ENCODE measurements at places on chromosomes 2 and 18.

DNA sequence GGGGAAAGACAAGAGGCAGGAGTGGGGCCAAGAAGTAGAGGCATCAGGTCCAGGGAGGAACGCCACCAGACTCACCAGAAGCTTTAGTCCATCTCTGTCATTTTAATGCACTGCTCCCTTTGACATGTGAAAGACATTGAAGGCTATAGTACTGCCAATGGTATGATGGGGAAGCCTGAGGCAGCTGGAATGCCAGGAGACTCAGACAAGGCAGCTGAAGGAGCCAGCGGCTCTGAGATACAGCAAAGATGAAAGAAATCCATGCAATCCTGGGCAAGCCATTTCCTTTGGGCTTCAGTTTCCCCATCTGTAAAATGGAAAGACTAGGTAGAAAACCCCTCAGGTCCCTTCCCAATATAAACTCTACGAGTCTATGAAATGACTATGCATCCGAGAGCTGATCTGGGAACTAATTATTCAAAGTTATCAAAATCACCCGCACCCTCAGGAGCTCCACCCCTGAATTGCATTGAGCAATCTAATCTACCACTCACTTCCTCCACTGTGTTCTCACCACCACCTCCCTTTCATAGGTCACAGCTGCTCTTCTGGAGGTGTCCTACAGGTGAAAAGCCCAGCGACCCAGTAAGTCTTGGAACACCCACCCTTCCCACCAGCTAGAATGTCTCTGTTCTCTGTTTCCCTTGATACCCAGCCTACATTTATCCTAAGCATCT, 3.1 kb downstream of the CXCR2 start:
- DNase-seq: no peak

- DNase-seq: no peak
Measured at GRCh38 chr2:5528706-5529105, 163.5 kb upstream of the SOX11 start.

DNA sequence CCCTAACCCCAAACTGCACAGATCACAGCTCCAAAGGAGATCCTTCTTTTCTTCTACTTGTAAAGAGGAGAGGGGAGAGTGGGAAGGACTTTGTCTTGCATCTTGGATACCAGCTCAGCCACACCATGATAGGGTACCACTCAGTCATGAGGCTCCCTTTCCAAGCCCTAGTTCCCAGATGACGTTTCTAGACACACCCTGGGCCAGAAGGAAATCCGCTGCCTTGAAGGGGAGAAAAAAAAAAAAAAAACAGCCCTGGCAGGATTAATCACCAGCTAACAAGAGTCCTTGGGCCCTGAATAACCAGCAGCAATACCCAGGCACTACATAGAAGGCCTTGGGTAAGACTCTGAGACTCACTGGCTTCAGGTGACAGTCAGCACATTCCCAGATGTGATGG, 36.9 kb downstream of the ST8SIA3 start:
- DNase-seq: no peak

DNA sequence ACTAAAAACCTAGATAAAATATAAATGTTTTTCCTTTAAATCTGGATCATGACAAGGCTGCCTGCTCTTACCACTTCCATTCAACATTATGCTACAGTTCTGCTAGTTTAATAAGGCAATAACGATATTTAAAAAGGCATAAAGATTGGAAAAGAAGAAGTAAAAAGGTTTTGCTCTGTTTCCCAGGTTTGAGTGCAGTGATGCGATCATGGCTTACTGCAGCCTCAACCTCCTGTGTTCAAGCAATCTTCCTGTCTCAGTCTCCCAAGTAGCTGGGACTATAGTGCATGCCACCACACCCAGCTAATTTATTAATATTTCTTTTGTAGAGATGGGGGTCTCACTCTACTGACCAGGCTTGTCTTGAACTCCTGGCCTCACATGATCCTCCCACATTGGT, 40.8 kb downstream of the PROKR1 start:
- no peak for DNase-seq

- peak; percentile 78 for DNase-seq
Measured at GRCh38 chr2:173590276-173590861, 235.7 kb downstream of the CDCA7 start.

DNA sequence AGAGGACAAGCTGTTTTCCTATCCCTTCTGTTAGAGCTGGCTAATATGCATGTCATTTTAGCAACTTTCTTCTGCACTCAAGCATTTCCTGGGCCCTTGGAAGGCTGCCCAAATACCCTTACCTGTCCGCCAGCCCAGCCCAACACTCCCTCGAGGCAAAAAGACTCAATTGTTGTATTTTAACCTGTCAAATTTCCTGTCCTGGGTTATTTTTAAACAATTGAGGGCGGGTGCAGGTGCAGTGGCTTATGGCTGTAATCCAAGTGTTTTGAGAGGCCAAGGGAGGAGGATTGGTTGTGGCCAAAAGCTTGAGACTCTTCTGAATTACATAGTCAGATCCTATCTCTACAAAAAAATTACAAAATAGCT, 125.0 kb upstream of the ARHGAP28 start:
- no peak for DNase-seq

GRCh38 chr18:58894930-58895329, 30.3 kb downstream of the ZNF532 start:
- DNase-seq: no peak

- no peak for DNase-seq
Measured at GRCh38 chr2:138280999-138281695, 220.4 kb upstream of the SPOPL start.

GRCh38 chr2:203591642-203592041, 56.5 kb upstream of the RAPH1 start:
- no peak for DNase-seq

GRCh38 chr2:160557903-160558302, 64.3 kb upstream of the RBMS1 start:
- no peak for DNase-seq

GRCh38 chr2:199985625-199986207, 30.3 kb downstream of the MAIP1 start:
- no peak for DNase-seq

DNA sequence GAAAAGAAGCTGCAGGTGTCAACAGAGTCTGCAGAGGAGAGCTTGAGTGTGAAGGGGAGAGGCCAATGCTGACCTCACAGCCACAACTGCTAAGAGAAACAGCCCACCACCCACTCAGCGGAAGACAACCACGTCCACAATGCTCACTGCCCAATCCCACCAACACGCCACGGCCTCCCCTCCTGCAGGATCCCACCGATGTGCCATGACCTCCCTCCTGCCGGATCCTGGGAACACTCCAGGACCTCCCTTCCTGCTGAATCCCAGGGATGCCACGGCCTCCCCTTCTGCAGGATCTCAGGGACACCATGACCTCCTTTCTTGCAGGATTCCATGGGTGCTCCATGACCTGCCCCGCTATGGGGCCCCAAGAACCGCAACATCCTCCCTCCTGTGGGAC, 267.7 kb downstream of the TWIST2 start:
- DNase-seq: no peak

DNA sequence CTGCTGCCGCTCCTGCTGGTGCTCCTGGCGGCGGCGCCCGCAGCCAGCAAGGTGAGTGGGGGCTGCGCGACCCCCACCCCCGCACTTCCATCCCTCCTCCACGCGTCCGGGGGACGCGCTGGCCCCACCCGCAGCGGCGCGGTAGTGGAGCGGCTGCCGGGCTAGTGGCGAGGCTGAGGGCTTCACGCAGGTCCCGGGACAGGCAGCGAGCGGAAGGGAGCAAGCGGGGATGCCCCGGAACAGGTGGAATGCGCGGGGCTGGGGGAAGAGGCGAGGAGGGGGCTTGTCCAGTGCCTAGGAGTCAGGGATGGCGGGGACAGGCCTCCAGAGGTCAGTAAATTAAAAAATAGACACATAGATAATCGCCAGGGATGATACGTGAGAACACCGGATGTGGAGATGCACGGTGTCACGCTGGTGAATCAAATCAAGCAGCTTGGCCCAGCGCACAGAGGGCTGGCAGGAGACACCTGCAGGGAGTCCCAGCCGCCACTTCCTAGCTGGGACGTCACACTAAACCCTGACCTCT, 403 bp downstream of the COL4A3 start:
- DNase-seq: no peak

DNA sequence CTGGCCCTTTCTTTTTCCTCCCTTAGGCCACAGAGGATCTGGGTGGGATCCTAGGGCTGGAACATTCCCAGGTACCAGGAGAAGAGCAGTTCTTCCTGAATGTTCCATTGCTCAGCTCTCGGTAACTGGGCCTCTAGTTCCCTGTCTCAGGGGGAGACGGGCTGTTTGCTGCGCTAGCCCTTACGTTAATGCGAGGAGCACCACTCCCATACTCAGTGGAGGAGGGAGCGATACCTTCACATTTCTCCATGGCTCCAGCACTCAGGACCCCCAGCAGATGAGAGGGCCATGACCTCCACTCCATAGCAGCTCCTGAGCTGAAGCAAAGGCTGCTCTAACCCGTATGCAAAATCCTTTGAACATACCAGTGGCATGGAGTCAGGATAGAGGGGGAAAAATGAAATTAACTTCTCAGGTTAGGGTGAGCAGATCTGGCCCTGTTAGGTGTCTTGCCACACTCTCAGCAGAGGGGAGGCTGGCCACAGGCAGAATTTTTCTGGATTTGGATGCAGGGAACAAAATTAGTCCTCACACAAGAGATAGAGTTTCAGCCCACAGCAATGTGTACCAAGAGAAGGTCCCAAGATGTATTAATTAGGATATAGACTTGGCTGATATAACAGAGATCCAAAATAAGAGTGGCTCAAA, 206.7 kb downstream of the ZFP36L2 start:
- DNase-seq: peak; percentile 17

GRCh38 chr2:168002021-168002553, 245.3 kb downstream of the STK39 start:
- no peak for DNase-seq

DNA sequence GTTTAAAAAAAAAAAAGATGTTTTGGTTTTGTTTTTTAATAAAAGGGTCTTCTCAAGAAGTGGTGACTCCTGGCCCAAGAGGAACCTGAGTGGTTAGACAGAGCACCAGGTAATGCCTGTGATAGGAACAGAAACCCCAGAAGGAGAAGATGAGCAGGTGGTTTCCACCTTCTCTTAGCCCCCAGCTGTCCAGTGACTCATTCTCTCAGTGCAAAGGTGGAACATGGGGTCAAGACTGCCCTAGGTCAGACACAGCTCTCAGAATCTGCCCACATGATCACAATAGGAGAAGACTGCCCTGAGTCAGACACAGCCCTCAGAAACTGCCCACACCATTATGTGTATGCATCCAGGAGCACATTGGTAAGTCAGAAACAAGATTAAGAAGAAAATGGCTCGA, 61.8 kb downstream of the TBC1D8 start:
- no peak for DNase-seq

DNA sequence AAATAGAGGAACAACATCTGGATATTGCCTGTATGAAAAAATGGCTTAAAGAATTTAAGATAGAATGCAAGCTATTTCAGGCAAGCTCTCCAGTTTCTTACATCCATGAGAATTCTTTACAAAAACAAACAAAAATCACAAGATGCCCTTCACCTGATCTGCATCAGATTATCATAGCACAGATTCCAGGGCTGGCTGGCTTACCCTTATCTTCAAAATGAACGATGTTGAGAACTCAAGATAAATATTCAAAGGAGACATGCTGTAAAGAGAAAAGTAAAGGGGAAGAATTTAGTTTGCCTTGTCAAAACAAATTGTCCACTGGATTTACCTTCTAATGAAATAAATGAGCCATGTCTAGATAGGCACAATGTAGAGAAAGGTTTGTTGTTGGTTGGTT, 18.7 kb upstream of the SLC40A1 start:
- DNase-seq: no peak

GRCh38 chr2:62265106-62265505, 69.2 kb downstream of the B3GNT2 start:
- DNase-seq: no peak

DNA sequence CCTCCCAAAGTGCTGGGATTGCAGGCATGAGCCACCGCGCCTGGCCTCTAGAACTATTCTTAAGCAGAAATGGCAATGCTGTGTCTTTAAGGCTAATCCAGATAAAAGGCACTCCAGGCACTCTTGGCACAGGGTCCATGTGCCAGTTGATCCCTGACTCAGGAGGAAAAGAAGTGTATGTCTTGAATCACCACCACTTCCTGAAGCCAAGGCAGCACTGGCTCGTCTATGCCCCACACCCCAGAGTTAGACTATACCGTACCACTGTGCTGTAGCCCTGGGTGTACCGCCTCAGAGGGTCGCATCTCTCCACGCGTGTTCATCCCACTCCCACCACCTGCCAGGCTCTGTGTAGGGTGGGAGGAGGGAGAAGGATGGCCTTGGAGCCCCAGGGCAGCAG, 9.0 kb downstream of the TNFRSF11A start:
- no peak for DNase-seq

- DNase-seq: no peak
Measured at GRCh38 chr2:190415794-190416775, 7.9 kb downstream of the MFSD6 start.

- no peak for DNase-seq
Measured at GRCh38 chr2:224284134-224284946, 117.6 kb downstream of the FAM124B start.

DNA sequence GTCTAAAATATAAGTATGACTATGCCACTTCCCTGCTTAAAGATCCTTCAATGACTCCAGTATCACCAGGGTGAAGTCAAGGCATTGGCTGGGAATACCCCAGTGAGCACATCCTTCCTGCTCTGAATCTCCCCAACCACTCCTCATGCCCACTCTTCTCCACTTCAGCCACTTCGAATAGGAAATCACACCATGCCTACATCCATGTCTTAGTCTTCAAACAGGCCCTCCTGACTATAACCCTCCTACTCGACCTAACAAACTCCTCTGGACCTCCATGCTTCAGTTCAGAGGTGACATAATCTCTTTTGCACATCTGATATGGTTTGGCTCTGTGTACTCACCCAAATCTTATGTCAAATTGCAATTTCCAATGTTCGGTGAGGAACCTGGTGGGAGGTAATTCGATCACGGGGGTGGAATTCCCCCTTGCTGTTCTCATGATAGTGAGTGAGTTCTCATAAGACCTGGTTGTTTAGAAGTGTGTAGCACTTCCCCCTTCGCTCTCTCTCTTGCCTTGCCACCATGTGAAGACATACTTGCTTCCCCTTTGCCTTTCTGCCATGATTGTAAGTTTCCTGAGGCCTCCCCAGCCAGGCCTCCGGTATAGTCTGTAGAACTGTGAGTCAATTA, 87.8 kb upstream of the TFCP2L1 start:
- no peak for DNase-seq

GRCh38 chr18:9804517-9805104, 81.2 kb upstream of the TXNDC2 start:
- no peak for DNase-seq

DNA sequence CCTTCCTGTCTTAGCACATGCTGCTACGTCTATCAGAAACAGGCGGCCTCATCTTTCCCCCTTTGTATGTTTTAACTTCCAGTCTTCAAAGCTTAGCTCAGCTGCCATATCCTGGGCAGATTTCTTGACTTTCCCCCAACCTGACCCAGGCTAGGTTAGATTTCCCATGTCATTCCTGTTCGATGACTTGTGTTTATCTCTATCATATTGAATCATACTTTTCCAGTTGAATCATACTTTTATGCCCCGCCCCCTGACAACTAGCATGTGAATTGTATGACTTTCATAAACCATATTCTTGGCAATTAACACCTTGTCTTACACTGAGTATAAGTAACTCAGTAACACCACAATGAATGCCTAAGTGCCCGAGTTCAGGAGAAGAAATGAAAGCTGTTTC, 128.3 kb downstream of the CYRIA start:
- DNase-seq: no peak

- DNase-seq: no peak
Measured at GRCh38 chr2:188628989-188629752, 337.5 kb downstream of the GULP1 start.

All from posterior vena cava (tissue), 2 donors.